ENCODE measurements at places on chromosomes 11 and 22.

GRCh38 chr22:17773606-17774205 is 563 bp downstream of the BID start:
- DNase-seq = peak; percentile 30

GRCh38 chr11:115244758-115245157 is 259.5 kb downstream of the CADM1 start:
- DNase-seq = no peak

DNA sequence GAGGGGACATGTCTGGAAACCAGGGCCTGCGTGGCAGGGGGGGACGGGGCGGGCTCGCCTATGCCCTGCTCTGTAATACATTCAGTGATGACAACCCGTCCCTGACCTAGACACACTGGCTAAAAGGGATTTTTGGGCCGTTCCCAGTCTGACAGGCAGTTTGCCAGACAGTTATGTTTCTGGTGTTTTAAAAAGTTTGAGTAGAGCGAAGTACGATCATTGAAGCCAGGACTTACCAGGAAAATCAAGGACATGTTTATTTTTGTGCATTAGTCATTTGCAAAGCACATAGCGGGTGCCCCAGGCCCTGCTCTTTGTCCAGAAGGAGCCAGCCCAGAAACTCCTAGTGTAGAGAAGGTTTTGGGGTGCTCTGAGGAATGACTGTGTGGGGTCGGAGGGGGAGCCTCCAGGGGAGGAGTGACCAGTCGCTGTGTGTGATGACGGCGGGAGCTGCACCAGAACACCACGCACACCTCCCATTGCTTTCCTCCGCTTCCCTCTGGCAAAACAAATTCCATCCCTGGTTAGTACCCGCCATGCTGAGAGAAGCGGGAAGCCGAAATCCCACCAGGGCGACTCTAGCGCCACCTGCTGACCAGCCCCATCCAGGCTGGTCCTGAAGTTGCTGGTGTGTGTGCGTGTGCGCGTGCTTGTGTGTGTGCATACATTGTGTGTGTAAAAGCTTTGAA is 50.8 kb downstream of the FBLN1 start:
- DNase-seq = peak; percentile 92

GRCh38 chr11:119828819-119829218 is 99.8 kb upstream of the NECTIN1 start:
- no peak for DNase-seq

GRCh38 chr11:113991718-113992458 is 17.0 kb downstream of the HTR3A start:
- no peak for DNase-seq

GRCh38 chr11:77019976-77020595 is 14.1 kb upstream of the B3GNT6 start:
- DNase-seq = peak; percentile 37

- no peak for DNase-seq
Observed at GRCh38 chr11:68287419-68287818, 15.6 kb upstream of the C11orf24 start.

GRCh38 chr11:115421352-115421991 is 82.7 kb downstream of the CADM1 start:
- DNase-seq = no peak

DNA sequence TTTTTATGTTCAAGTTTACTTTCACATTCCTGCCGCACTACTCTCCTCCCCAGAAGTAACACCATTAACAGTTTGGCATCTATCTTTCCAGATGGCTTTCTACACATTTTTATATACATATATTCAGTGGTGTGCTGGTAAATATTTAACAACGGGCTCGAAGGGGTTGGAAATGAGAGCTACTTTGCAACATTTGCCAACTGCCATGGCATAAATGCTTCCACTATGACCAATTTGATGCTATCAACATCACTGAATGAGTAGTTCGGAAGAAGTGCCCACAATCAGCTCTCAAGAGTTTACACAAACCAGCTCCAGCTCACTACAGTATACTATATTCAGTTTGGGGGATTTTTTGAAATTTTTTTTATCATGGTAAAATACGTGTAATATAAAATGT is 55.2 kb downstream of the RELT start:
- no peak for DNase-seq

DNA sequence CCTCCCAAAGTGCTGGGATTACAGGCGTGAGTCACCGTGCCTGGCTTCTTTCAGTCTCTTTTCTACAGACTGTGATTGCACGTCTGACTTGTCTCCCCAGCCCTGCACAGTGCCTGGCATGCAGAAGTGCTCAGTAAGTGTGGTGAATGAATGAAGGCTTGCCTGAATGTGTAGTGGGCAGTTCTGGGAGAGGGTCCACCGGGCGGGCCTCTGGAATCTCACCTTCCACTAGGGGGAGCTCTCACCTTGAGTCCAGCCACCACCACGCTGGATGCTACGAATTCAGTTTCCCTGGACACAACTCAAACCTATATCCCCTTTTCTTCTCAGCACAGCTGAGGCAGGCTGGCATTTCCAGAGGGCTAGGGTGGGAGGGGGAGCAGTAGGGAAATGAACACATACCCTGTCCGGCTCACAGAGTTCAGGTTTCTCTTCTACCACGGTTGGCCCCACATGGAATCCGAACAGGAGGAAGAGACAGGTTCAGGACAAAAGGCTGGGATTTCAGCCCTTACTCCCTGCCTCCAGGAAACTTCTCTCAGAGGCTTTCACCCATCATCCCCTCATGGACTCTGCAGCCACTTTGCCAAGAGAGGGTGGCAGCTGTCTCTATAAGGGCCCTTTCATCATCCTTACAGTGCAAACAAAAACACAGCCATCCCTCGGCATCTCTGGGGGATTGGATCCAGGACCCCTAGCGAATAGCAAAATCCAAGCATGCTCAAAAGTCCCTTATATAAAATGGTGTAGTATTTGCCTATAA is 86.8 kb downstream of the NECTIN1 start:
- DNase-seq = no peak

DNA sequence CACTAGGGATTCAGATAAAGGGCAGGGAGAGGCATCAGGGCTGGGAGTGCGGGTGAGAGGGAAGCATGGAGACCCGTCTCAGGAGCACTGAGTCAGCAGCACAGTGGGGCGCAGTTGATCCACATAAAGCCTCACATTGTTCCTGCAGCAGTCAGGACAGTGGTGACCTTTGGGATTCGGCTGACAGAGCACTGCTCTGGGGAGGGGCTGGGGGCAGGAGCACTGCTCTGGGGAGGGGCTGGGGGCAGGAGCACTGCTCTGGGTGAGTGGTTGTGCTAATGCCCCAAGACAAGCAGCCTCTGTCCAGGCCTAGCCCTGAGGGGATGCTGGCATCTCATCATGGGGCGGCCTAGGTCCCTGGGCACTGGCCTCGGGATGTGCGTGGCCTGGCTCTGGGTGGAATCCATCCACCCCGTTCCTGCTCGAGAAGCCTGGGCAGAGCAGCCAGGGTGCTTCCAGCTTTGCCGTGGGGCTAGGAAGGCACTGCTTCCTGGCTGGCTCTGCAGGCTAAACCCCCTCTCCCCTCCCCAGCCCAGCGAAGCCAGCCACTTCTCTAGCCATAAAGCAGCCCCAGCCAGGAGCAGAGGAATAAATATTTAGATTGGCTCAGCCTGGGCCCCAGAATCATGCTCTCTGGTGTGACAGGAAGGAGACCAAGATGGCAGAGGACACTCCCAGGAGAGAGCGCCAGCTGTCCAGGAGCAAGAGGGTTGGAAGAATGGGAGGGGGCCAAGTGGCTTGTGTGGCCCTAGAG is 7.3 kb downstream of the OAF start:
- DNase-seq = no peak

GRCh38 chr11:12414611-12415010 is 37.2 kb downstream of the PARVA start:
- DNase-seq = no peak

- no peak for DNase-seq
Observed at GRCh38 chr11:11292839-11293238, 60.2 kb downstream of the CSNK2A3 start.

GRCh38 chr11:73210916-73211667 is 7.0 kb upstream of the P2RY2 start:
- no peak for DNase-seq

DNA sequence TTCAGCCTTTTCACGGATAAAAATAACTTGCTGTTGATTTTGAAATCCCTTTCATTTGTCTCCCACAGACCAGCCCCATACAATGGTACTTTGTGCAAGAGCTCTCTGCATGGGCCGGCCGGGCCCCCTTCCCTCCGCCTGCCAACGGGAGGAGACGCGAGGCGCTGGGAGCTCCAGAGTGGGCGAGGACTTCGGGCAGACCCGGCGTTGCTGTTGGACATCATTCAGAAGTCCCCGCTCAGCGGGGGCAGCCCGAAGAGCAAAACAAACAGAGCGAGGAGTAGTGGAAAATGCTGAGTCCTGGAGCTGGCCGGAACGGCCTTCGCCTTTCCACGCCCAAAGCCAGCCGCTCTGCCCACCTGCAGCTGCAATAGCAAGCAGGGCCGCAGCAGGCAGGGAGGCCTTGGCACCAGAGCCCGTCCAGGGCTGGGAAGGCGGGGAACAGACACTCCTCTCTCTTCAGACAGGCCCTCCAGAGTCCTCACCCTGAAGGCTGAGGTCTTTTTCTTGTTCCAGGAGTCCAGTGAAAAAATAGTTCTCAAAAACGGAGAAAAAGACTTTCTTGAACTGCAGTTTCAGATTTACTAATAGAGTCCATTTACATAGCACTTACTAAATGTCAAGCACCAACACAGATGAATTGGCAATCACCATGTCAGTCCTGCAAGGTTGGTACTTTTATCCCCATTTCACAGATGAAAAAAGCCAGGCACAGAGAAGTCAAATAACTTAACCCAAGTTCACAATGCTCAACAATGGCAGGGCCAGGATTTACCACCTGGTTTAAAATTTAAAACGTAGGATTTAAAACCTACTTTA is 135.5 kb downstream of the ETS1 start:
- peak; percentile 86 for DNase-seq

DNA sequence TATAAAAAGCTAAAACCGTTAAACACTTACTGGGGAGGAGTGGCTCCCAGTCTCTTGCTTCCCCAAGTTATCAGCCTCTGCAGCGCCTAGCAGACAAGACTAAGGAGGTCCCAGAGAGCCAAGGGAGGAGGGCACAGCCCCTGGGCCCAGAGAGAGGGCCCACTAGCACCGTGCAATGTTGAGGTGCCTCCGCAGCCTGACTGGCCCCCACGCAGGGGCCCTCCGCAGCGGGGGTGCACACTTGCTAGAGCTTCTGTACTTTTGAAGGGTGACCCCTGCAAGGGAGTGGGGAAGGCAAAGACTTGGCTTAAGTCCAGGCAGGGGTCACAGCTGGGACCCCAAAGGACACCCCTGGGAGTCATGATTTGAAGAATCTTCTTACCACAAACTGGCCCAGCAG is 98.0 kb downstream of the ADAMTS15 start:
- DNase-seq = no peak

DNA sequence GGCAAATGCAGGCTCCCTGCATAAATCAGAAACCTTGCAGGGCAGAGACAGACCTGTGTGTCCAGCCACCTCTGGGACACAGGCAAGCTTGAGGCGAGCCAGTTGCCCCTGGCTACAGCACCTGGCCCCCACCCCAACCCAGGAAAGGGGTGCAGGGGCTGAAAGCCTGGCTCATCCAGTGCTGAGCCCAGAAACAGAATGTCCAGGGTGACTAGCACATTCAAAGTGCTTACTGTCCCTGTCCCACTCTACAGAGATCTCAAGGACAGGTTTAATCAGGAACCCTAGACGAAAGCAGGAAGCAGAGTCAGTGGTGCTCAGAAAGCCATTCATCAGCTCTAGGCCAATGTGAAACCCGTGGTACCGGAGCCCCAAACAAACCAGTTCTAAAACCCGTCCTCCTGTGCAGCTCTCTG is 31.9 kb downstream of the PLEKHA7 start:
- no peak for DNase-seq

- peak; percentile 5 for DNase-seq
Observed at GRCh38 chr11:35539256-35539655, 13.8 kb upstream of the PAMR1 start.

- DNase-seq = no peak
Observed at GRCh38 chr22:46428602-46429324, 93.2 kb downstream of the TRMU start.

GRCh38 chr11:67999704-68000103 is 4.2 kb downstream of the UNC93B1 start:
- DNase-seq = no peak

GRCh38 chr11:69708736-69709401 is 5.0 kb upstream of the FGF19 start:
- DNase-seq = no peak

DNA sequence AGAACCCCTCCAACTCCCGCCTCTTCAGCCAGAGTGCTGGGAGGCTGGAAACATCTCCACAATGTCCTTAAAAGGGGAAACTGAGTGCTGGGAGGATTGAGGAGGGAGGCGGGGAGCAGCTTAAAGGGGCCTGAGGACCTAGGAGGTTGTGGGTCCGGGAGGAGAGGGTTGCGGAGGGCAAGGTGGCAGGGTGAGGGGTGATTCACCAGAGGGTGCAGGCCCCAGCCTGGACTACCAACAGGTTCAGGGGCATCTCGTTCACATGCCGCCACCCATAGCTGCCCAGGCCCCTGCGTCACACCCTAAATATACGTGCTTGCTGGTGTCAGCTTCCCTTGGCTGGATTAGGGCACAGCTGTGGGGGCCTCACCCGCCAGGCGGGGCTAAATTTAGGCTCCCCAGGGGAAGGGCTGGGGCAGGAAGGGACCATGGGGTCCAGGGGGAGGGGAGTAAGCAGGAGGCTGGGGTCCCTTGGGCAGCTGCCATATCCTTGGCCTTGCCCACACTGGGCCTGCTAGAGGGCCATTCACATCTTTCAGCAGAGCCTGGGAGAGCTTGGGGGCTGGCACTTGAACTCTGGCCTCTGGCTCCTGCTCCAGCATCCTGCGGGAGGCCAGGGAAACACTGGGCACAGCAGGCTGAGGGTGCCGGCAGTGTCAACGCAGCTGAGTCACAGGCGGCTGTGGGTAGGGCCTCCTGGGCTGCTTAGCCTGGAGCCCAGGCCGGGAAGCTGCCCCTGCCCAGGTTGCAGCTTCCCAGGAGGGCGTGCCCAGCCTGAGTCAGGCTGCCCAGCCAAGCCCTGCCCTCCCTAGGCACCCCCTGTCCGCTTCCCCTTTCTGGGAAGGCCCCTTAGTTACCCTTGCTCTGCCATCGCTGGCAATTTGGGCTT is 1.3 kb downstream of the EHBP1L1 start:
- DNase-seq = peak; percentile 45

- DNase-seq = no peak
Observed at GRCh38 chr11:80613655-80614054, 1172.8 kb upstream of the TENM4 start.

DNA sequence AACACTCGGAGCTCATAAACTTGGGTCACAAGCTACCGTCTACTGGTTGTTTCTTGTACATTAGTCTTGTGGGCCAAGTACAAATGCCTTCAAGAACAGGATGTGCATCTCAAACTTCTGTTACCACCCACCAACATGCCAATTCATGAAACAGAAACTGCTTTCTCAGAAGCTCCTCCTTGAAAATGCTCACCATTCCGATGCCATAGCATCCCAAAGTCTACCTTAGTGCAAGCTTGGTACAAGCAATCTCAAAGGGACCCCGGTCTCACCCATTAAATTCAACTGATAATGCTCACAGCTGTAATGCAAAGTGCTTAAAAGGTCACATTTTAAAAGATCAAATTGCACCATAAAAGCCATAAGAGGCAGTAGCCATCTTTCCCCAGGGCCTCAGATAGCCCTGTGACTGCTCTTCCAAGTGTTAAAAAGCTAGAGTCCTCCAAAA is 31.8 kb upstream of the CCDC34 start:
- DNase-seq = no peak

All from astrocyte of the spinal cord (primary cell).